Ascending aorta (tissue), 2 donors: ENCODE measurements at places on chromosomes 13 and 19. TPM values are rescaled to one million over a fixed set of nuclear protein-coding genes. Genes with fewer than 3 reads are reported as not detected.

The ODAD3 gene
- total RNA-seq: not detected

The ZNF579 gene
- total RNA-seq: 14.2 TPM

The CLN5 gene
- total RNA-seq: 2.0 TPM

The RPS15 gene
- total RNA-seq: 3,111 TPM

The SLC25A41 gene
- not detected for total RNA-seq

GRCh38 chr13:51807041-51807440 lies 3.1 kb upstream of the DHRS12 start:
- DNase-seq: no peak
- no peak overlapping the region for H3K4me3 ChIP-seq
- H3K27me3 ChIP-seq: no peaks in the 10 kb centered on the region
- no peak overlapping the region for H3K27ac ChIP-seq
- H3K4me1 ChIP-seq: peaks cover 24% of the 10 kb centered on the region

DNA sequence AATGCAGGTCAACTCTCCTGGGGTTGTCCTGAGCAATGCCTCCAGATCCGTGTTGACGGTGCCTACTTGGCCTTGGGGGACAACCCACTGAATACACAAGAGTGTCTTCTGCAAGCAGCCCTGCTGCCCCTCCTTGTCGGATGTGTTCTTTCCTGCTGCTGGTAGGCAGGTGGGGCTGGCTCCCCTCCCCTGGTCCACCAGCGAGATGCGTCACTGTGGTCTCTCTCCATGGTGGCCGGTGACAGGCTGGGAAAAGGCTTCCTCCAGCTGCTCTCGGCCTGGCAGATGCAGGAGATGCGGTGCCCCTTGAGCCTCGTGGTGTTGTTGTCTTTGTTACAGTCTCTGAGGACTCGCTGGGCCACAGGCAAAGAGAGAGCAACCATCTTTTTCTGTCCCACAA lies 84.9 kb downstream of the RGCC start:
- no peak overlapping the region for H3K27ac ChIP-seq
- no peaks in the 10 kb centered on the region for H3K27me3 ChIP-seq
- peaks cover 3% of the 10 kb centered on the region for H3K4me1 ChIP-seq
- H3K36me3 ChIP-seq: no peaks in the 10 kb centered on the region
- DNase-seq: no peak
- H3K4me3 ChIP-seq: no peak overlapping the region

DNA sequence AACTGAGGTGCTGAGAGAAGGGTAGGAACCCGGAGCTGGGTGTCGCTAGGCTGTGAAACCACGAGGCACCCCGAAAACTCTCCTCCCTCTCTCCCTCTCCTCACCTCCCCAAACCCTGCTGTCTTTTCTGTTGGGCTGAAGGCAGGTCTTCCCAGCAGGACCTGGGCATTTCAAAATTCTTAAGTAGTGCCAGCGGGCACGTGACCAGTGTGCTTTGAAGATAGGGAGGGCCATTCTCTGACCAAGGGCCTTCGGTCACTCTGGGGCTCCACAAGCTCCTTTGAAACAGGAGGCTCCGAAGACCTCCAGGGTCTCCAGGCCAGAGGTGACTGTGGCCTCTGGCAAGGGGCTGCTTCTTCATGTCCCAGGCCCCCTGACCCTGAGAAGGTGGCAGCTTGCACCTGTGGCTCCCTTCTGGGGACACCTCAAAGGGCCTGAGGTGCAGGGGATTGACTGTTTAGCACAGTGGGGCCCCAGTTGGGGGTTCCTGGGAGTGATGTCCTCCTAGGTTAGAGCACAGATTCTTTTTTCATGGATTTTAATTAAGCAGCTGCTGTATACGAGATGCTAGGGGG lies 48.3 kb downstream of the DNM2 start:
- no peaks in the 10 kb centered on the region for H3K27me3 ChIP-seq
- DNase-seq: no peak
- no peak overlapping the region for H3K4me3 ChIP-seq
- peaks cover 7% of the 10 kb centered on the region for H3K36me3 ChIP-seq
- peak overlapping the region; percentile 71 for H3K27ac ChIP-seq

GRCh38 chr13:110265682-110266430 lies 41.1 kb downstream of the COL4A1 start:
- no peaks in the 10 kb centered on the region for H3K27me3 ChIP-seq
- H3K27ac ChIP-seq: peak overlapping the region; percentile 79
- H3K4me3 ChIP-seq: peak overlapping the region; percentile 21
- DNase-seq: peak; percentile 92
- H3K36me3 ChIP-seq: no peaks in the 10 kb centered on the region

DNA sequence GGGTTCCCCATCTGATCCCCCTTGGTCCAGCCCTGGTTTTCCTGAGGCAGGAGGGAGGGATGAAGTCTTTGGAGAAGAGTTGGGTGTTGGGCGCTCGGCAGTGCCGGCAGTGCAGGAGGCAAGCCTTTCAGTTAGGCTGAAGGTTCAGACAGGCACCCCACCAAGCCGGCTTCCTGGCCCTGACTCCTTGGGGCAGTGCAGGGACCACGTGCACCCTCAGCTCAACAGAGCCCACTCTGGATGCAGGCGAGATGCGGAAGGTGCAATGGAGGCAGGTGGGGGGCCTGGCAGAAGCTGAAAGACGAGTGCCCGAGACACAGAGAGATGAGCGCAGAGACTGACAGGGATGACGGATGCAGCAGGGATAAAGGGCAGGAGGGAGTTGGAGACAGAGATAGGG lies 11.1 kb downstream of the MAMSTR start:
- H3K4me1 ChIP-seq: peaks cover 3% of the 10 kb centered on the region
- H3K27ac ChIP-seq: no peak overlapping the region

GRCh38 chr19:9586764-9587163 lies 2.5 kb upstream of the ZNF121 start:
- no peak overlapping the region for H3K4me3 ChIP-seq
- no peaks in the 10 kb centered on the region for H3K36me3 ChIP-seq
- no peak for DNase-seq
- peaks cover 9% of the 10 kb centered on the region for H3K4me1 ChIP-seq
- no peaks in the 10 kb centered on the region for H3K27me3 ChIP-seq
- no peak overlapping the region for H3K27ac ChIP-seq

DNA sequence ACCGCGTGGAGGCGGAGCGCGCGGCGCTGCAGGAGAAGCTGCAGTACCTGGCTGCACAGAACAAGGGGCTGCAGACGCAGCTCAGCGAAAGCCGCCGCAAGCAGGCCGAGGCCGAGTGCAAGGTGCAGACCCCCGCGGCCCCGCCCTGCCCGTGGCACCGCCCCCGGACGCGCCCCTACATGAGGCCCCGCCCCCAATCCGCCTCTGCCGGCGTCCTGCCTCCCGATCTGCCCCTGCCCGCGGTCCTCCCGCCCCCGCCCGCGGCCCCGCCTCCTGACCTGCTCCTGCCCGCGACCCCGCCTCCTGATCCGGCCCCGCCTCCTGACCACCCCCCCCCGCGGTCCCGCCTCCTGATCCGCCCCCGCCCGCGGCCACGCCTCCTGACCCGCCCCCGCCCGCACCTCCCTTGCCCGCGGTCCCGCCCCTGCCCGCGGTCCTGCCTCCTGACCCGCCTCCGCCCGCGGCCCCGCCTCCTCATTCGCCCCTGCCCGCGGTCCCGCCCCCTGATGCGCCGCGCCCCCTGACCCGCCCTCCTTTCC lies 11.7 kb downstream of the PRR36 start:
- no peak overlapping the region for H3K27ac ChIP-seq
- peaks cover 22% of the 10 kb centered on the region for H3K36me3 ChIP-seq
- H3K27me3 ChIP-seq: no peaks in the 10 kb centered on the region
- H3K4me3 ChIP-seq: peak overlapping the region; percentile 21

DNA sequence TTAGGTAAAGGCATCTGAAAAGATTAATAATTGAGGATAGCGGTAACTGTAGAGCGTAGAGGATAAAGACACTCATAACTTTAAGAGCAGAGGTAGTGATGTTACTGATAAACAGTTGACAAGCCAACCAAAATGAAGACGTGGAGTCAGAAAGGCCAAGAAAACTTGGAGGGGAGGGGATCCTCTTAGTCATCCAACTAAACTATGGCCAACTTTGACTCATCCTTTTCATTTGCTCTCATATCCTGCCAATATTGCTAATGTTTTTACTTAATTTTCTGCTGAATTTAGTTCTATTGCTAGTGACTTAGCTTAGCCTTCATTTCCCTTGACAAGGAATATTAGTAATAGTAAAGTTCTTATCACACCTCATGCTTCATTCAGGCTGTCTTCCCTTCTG lies 13.4 kb downstream of the ITGBL1 start:
- H3K27me3 ChIP-seq: no peaks in the 10 kb centered on the region
- no peaks in the 10 kb centered on the region for H3K36me3 ChIP-seq
- H3K27ac ChIP-seq: peak overlapping the region; percentile 65

- H3K4me1 ChIP-seq: no peaks in the 10 kb centered on the region
- H3K27me3 ChIP-seq: no peaks in the 10 kb centered on the region
- no peak for DNase-seq
These were observed 390.5 kb upstream of the PCDH9 start for GRCh38 chr13:67620665-67621064.

- no peaks in the 10 kb centered on the region for H3K4me1 ChIP-seq
- no peak overlapping the region for H3K27ac ChIP-seq
- no peak for DNase-seq
- H3K27me3 ChIP-seq: no peaks in the 10 kb centered on the region
These were observed 360.9 kb downstream of the PCDH17 start for GRCh38 chr13:57992416-57992815.

- H3K4me1 ChIP-seq: no peaks in the 10 kb centered on the region
- no peak within 1 kb of the TSS for H3K27ac ChIP-seq
- H3K4me3 ChIP-seq: no peak within 1 kb of the TSS
- no peaks in the 10 kb centered on the region for H3K27me3 ChIP-seq
- DNase-seq: no peak
These were observed at the start of gene CEACAM8 for GRCh38 chr19:42594617-42595489. Gene CEACAM8 (minus strand): TSS chr19:42594924. CDS start chr19:42594828, 96 bp downstream.
